NCI-H2029 treated with DMSO at 0.1 percent for 48 hours (cell line): ENCODE measurements at places on chromosomes 16 and 17.

DNA sequence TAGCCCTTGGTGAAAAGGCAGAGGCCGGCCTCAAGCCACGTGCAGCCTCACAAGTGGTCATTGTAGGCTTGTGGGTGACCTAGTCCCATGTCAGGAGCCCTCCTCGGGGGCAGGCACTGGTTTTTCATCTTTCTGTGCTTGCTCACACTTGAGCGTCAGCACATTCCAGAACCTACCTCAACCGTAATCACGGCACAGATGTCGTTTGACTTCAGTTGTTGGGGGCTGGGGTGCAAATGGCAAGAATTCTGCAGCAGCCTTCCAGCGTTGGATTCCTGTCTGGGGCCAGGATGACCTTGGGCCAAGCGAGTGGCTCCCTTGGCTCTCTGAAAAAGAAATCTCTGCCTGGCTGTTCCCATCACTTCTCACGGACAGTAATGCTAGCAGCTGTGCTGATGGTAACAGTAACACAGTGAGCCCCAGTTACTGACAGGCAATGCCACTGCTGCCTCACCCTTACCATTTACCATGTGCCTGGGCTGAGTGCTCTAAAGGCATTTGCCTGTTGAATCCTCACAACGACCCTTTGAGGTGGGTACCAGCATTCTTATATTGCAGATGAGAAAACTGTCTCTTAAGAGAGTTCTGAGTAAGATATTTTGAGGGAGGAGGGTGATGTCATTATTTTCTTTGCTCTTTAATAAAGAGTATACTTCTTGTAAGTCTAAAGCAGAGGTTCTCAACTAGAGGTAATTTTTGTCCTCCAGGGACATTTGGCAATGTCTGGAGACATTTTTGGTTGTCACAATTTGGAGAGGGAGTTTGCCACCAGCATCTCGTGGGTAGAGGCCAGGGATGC is 46.5 kb downstream of the KSR1 start:
- no peak for DNase-seq

DNA sequence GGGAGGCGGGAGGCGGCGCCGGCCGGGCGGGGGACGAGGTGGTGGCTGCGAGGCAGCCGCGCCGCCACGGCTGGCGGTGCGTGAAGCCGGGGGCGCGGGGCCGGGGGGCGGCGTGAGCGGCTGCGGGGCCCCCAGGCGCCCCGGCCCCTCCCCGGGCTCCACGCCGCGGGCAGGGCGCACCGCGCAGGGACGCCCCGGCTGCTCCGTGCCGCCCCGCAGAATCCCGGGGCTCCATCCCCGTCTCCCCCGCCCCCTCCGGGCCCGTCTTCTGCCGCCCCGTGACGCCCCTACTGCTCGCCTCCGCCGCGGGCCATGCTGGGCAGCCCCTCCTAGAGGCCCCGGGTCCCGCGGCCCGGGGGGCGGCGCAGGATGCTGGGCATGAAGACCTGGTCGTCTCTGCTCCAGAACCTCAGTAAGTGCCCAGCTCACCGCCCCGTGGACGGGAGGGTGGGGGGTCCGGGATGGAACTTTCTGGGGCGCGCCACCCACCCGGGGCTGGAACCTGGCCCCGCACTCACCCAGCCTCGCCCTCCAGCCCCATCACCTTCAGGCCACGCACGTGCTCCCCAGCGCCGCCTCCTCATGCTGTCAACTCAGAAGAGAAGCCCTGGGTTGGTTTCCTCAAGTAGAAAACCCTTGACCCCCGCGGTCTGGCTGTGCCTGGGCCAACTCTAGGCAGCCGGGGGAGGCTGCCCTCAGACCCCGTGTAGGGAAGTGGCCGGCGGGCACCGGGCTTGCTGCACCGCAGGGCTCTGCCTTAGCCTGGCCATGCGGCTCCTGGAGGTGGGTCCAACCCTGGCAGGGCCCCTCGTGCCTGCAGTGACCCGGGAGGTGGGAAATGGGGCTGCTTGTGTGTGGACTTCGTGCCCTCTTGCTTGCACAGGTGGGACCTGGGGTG is 150.2 kb upstream of the GSE1 start:
- no peak for DNase-seq

- DNase-seq = no peak
These were observed 11.4 kb downstream of the MARVELD3 start for GRCh38 chr16:71637398-71637797.

- DNase-seq = no peak
These were observed 46.3 kb downstream of the CCDC42 start for GRCh38 chr17:8698162-8698971.

GRCh38 chr16:73025856-73026210 is 22.1 kb downstream of the ZFHX3 start:
- DNase-seq = no peak

- DNase-seq = no peak
These were observed 6.2 kb upstream of the RAMP2 start for GRCh38 chr17:42754782-42755181.

- DNase-seq = no peak
These were observed 12.6 kb upstream of the OR1F1 start for GRCh38 chr16:3175157-3176093.

DNA sequence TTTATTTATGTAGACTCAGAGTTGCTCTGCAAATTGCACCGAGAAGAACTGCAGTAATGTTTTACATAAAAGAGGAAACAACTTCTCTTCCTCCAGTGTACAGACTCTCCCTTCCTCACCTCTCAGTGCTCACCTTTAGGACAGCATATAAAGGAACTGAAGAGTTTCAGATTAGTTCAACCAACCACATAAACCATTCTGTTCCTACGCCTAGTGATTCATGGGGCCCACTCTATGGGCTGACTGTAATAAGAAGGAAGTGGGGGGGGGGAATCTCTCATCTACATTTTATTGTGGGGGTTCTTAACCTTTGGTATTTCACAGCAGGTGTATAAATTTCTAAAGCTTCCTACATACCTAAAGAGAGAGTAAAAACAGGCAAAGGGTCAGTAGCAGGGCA is 18.3 kb downstream of the ZSWIM7 start:
- no peak for DNase-seq

DNA sequence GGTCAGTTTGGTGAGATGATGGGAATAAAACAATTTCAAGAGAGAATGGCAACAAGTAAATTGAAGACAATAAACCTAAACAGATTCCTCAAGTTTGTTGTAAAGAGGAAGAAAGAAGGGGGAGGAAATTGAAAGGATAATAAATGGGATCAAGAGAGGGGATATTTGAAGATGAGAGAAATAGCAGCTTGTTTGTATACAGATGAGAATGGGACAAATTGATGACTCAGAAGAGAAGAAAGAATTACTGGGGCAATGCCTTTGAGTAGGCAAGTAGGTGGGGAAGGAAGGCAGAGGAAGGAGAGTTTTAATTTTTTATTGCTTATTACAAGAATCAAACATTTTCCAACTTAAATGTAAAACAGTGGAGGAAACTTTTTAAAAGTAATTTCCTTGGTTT is 98.3 kb downstream of the CHD9 start:
- DNase-seq = no peak

DNA sequence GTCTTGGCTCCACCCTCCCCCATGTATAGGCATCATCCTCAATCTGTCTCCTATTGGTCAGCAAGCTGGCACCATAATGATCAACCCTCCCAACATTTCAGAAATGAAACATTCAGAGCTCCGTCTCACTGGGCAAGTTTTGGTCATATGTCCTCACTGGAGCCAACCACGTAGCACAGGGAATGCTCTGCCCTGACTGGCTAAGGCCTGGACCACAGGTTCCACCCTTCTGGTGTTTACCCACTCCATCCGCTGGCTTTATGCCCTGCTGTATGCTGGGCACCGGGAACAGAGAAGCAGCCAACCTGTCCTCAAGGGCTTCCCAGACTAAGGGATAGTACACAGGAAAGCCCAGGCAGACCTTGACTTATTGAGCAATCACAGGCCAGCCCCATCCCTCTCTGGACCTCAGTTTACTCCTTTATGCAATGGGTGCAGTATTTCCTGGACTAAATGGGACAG is 20.5 kb downstream of the MYO15A start:
- peak; percentile 80 for DNase-seq

- DNase-seq = no peak
These were observed at the start of gene TRPV2 for GRCh38 chr17:16415031-16415924. Gene TRPV2, plus strand, starts transcription at chr17:16415571. Its CDS starts 2,098 bp downstream, at chr17:16417669.

DNA sequence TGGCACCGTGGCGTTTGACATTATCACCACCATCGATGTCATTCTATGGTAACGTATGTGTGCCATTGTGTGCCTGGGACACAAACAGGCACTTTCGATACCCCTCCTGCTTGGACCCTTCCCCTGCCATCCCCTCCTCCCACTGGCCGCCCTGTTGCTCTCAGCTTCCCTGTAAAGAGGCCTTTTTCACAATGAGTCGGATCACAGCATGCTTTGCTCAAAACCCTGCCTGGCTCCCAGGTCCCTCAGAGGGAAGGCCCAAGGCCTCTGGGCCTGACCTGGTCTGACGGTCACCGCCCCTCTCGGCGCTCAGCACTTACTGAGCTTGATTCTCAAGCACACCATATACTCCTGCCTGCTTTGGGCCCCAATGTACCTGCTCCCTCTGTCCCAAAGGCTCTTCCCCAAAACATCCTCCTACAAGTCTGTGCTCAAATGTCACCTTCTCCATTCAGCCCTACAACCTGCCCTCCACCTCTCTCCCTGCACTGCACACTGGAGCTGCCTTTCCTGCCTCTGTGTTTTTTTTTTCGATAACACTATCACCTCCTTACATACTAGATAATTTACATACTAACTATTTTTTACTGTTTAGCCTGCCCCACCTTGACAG is 303.8 kb downstream of the SOX9 start:
- DNase-seq = no peak

DNA sequence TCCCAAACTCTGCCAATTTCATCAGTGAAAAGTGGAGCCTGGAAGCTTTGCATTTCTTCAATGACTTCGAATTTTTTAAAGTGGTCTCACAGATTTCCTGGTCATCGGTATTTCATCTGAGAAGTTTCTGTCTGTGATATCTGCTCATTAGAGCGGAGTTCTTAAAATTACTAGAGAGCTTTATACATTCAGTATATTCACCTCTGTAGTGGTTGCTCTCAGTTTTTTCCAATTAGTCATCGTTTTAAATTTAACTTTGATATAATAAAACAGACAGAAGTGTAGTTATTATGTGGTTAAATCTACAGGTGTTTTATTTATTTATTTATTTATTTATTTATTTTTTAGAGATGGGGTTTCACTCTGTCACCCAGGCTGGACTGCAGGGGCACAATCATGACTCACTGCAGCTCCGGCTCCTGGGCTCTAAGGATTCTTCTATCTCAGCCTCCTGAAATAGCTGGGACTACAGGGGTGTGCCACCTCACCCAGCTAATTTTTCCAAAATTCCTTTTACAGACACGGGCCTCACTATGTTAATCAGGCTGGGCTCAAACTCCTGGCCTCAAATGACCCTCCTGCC is 16.0 kb downstream of the ARHGAP17 start:
- DNase-seq = no peak

- DNase-seq = no peak
These were observed 801 bp downstream of the CHAD start for GRCh38 chr17:50467855-50468303.

DNA sequence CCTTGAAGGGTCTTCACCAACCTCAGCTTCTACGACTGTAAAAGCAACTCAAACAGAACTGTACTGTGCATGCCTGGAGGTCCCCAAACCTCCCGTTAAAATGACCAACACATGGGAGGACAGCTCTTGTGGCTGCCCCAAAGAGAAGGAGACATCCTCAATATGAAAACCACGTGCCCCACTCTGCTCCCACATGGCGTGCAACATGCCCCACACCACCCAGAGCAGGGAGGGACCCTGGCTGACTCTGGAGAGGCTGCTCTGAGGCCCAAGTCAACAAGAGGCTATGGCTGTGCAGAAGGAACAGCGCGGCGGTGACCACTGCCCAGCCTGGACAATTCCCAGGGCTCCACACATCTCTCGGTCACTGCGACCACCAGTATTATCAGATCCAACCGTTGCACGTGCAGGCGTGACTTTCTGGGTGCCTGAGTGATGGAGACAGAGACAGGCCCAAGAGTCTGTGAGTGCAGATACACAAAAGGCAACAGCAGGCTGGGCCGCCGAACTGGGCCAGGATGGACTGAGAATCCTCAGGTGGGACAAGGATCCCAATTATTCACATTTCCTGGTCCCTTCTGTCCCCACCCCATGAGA is 1.4 kb downstream of the PLD6 start:
- DNase-seq = no peak
